ENCODE measurements at places on chromosomes 2 and 18.

- DNase-seq, result no peak
Observed at GRCh38 chr2:27680571-27680970, 16.9 kb downstream of the SLC4A1AP start.

DNA sequence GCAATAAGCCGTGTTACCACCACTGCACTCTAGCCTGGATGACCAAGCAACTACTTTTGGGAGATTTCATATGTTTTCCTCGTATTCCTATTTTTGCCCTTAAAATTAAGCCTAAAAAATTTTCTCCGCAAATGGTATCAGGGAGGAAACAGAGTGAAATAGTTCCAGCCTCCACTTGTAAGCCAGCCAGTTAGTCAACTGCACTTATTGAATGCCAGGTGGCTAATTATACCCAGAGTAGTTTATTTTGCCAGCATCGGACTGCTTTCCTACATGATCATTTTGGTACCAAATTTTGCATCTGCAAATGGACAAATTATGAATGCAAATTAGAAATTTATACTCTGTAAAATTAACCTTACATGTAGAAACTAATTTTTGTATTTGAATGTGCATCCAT, 90.2 kb upstream of the ARHGAP28 start:
- no peak for DNase-seq

DNA sequence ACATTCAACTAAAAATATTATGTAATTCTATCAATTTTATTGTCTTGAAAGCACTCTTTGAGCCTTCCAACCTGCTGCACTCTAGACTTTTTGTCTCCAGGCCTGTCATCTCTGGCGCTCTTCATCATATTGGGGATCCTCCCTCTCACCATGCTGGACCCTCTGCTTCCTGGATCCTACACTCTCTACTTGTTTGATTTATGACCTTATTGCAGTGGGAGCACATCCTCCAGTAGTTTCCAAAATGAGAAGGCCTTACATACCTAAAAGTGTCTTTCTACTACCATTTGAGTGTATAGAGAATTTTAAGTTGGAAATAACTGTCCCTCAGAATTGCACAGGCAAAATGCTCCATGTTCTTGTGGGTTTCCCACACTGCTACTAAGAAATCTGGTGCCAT, 25.2 kb downstream of the PNO1 start:
- DNase-seq, result no peak

DNA sequence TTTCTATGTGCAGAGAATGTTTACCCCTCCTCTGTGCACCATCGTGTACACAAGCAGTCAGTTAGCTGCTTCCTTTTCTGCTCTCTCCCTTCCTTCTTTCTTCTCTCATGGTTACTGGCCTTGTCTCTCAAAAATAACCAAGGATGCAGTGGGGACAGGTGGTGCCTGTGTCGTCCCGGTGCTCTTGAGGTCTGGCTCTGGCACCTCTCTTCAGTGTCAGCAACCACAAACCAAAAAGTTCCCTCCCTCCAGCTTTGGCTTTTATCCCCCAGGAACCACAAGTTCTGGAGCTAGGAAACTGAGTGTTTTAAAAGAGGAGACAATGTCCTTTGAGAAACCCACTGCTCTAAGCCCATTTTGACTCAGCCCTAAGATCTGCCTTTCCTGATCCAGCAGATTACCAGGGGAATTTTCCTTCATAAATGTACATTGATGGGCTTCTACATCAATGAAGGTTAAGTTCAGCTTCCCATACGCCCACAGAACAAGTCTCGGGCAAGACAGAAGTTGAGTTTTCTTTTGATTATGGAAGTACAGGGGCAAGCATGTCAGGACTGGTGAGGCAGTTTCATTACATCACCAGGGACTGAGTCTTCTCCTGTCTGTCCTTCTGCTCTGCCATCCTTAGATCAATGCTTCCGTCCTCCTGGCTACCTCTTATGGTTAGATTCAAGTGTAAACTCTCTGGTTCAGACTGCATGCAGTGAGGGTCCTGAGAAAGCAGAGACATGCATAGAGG, 232.2 kb downstream of the SETBP1 start:
- no peak for DNase-seq

GRCh38 chr2:105575499-105576025, 169.2 kb upstream of the NCK2 start:
- DNase-seq, result no peak
